ENCODE measurements at places on chromosomes 13 and 19. TPM values are rescaled to one million over a fixed set of nuclear protein-coding genes. Genes with fewer than 3 reads are reported as not detected.

DNA sequence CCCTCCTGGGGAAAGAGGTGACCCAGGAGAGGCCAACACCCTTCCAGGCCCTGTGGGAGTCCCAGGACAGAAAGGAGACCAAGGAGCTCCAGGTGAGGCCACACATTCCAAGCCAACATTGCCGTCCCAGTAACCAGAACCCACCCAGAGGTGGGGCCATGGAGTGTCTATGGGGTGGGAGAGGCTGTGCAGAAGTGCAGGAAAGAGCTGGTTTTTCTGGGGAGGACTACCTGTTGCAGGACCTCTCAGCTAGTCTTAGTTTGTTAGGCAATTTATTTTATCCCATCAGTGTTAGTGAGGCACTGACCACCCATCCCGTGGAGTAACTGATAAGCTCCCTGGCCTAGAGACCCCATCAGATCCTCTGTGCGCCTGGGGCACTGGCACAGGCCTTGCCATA, 66.1 kb downstream of the RAB20 start:
- no peak for DNase-seq
- H3K27ac ChIP-seq: no peak overlapping the region
- no peaks in the 10 kb centered on the region for H3K36me3 ChIP-seq
- peaks cover 11% of the 10 kb centered on the region for H3K4me1 ChIP-seq

VSIG10L gene
- total RNA-seq: 4.6 TPM

- H3K27ac ChIP-seq: no peak overlapping the region
- no peaks in the 10 kb centered on the region for H3K36me3 ChIP-seq
- H3K4me3 ChIP-seq: no peak overlapping the region
- H3K27me3 ChIP-seq: no peaks in the 10 kb centered on the region
- no peak for DNase-seq
- H3K4me1 ChIP-seq: peaks cover 5% of the 10 kb centered on the region
These were observed 186.2 kb downstream of the FOXO1 start for GRCh38 chr13:40480012-40480914.

- H3K4me1 ChIP-seq: no peaks in the 10 kb centered on the region
- DNase-seq: no peak
- H3K27ac ChIP-seq: no peak overlapping the region
- H3K36me3 ChIP-seq: no peaks in the 10 kb centered on the region
- no peaks in the 10 kb centered on the region for H3K27me3 ChIP-seq
- no peak overlapping the region for H3K4me3 ChIP-seq
These were observed 277.0 kb upstream of the PCDH20 start for GRCh38 chr13:61692691-61693090.

DNA sequence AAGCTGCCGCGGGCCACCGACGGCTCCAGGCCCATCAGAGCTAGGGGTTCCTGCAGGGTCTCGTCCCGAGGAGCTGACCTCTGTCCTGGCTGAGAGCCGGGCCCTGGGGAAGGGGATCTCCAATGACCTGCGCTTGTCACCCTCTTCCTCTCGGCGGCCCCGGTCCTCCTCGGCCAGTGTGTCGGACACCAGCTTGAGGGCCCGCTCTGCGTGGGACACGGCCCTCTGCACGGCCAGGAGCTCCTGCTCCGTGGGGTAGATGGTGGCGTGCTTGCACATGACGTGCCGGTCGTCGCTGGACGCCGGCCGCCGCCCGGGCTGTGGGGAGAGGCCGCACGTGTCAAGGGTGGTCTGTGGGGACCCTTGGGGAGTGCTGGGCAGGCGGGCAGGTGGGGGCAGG, 32.7 kb upstream of the MATK start:
- no peak for DNase-seq
- H3K27ac ChIP-seq: no peak overlapping the region
- no peaks in the 10 kb centered on the region for H3K4me1 ChIP-seq
- H3K4me3 ChIP-seq: no peak overlapping the region

DNA sequence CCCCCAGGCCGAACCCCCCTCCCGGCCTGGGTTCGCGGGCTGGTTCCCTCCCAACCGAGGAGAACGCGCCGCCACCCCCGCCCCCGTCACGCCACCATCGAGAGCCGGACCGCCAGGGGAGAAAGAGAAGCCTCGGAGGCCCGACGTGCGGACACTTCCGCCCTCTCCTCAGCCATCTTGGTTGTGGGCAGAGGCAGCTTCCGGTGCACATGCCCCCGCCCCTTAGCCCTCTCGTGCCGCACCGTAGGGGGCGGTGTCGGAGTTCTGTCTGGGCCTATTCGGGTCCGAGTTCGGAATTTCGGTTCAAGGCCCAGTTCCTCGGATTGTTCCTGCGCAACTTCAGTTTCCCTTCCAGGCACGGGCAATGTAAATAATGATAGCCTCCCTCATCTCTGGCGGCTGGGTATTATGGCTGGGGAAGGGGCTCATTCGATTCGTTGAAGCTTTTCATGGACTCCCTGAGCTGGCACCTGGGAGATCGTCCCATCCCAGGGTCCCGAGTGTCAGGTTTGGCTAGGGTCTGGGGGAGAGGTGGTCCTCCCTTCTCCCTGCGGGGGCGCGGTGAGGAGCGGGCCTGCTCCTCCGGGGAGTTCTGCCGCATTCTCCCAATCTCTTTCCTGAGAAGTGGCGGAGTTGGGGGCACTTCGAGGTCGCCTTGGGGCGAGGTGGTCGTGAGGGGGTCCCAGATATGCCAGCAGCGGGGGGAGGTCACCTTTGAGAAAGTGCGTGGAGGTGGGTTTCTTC, at the start of the genes IER2 and STX10:
Gene IER2, plus strand, starts transcription at position 225 of the 744 bp plus-strand sequence. CDS start 2,776 bp downstream, outside the sequence.
Gene STX10, minus strand, starts transcription at position 189 of the 744 bp plus-strand sequence. CDS start 202 bp downstream, outside the sequence.
- H3K36me3 ChIP-seq: peaks cover 12% of the 10 kb centered on the region
- H3K27me3 ChIP-seq: no peaks in the 10 kb centered on the region
- peak within 1 kb of the TSS; percentile 98 for H3K4me3 ChIP-seq

DNA sequence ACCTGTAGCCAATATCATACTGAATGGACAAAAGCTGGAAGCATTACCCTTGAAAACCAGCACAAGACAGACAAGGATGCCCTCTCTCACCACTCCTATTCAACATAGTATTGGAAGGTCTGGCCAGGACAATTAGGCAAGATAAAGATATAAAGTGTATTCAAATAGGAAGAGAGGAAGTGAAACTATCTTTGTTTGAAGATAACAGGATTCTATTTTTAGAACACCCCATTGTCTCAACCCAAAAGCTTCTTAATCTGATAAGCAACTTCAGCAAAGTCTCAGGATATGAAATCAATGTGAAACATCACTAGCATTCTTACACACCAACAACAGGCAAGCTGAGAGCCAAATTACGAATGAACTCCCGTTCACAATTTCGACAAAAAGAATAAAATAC, 17.8 kb upstream of the CCNA1 start:
- no peaks in the 10 kb centered on the region for H3K27me3 ChIP-seq
- no peak overlapping the region for H3K27ac ChIP-seq
- no peaks in the 10 kb centered on the region for H3K4me1 ChIP-seq
- no peaks in the 10 kb centered on the region for H3K36me3 ChIP-seq
- no peak for DNase-seq
- no peak overlapping the region for H3K4me3 ChIP-seq

DNA sequence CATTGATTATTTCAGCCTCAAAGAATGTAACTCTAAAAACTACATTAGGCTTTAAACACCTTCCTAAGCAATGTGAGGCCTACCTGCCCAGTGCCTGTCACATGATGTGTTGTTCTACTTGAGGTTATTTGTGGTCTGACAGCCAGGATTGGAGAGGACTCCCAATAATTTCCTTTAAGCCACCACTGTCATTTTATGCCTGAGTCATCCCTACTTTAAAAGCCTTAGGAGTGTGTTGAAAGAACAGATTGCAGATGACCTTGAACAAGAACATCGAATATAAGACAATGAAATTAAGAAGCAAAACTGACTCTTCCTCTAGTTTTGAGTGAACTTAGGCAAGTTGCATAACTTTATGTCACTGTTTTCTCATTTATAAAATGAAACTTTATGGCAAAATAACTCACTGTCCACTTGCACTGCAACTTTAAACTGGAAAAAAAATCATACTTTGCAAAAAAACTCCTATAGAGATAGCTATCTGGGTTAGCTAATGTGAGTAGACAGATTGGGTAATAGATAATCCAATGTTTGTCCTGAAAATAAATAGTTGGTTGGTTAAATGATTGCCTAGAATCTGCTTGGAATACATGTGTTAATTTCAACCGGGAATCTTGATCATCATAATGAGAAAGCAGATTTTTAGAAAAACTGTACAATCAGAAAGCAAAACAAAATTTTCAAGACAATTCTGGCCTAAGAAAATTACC, 361.2 kb downstream of the SUCLA2 start:
- no peaks in the 10 kb centered on the region for H3K36me3 ChIP-seq
- no peaks in the 10 kb centered on the region for H3K4me1 ChIP-seq
- H3K4me3 ChIP-seq: no peak overlapping the region
- no peak for DNase-seq

GRCh38 chr13:90803210-90803609, 544.3 kb upstream of the MIR17HG start:
- no peaks in the 10 kb centered on the region for H3K4me1 ChIP-seq
- no peak overlapping the region for H3K4me3 ChIP-seq
- no peaks in the 10 kb centered on the region for H3K36me3 ChIP-seq
- no peak for DNase-seq
- H3K27ac ChIP-seq: no peak overlapping the region

- no peak overlapping the region for H3K4me3 ChIP-seq
- H3K27me3 ChIP-seq: no peaks in the 10 kb centered on the region
- H3K4me1 ChIP-seq: peaks cover 5% of the 10 kb centered on the region
- no peak for DNase-seq
- no peaks in the 10 kb centered on the region for H3K36me3 ChIP-seq
These were observed 14.5 kb upstream of the ZBTB32 start for GRCh38 chr19:35689836-35690235.

DNA sequence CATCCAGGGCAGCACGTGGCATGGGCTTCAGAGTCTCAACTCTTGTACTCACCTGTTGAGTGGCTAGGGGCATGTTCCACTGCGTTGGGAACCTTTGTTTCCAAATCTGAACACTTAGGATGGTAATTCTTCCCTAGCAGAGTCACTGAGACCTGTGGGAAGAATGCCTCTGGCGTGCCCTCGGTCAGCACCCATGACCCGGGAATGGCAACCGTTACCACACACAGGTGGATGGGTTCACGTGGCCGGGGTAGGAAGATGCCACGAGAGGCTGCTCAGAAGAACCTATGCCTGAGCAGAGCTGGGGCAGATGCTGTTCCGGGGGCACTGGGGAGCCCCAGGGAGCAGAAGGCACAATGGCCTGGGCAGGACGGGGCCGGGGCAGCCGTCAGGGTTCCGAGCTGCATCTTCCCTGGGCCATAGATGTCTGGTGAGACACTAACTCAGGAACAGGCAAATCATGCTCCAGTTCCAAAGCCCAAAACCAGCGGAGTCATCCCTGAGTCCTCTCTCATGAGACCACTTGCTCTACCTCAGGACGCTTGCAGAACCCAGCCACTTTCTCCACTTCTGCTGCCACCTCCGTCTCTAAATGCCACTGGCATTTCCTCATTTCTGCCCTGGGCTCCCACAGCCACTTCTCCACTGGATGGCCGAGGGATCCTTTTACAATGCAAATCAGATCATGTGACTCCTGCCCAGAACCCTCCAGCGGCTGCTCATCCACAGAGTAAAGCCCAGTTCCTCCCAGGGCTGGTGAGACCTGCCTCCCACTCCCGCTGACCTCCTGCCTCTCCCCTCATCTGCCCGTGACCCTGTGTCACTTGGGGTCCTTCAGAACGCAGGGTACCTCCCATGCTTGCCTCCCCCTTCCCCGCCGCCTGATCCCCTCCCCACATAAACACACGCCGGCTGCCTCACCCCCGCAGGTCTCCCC, 36.7 kb downstream of the FAM124A start:
- no peak overlapping the region for H3K27ac ChIP-seq
- no peak for DNase-seq
- H3K36me3 ChIP-seq: no peaks in the 10 kb centered on the region
- H3K4me1 ChIP-seq: no peaks in the 10 kb centered on the region
- H3K27me3 ChIP-seq: no peaks in the 10 kb centered on the region

GRCh38 chr13:76350399-76350798, 535.8 kb downstream of the KCTD12 start:
- DNase-seq: no peak
- H3K27ac ChIP-seq: no peak overlapping the region
- H3K27me3 ChIP-seq: no peaks in the 10 kb centered on the region
- no peak overlapping the region for H3K4me3 ChIP-seq

PTH2 gene
- 9.5 TPM for total RNA-seq

HIF3A gene
- total RNA-seq: 0.98 TPM

GRCh38 chr19:38148337-38148736, 75.7 kb downstream of the DPF1 start:
- DNase-seq: no peak
- H3K36me3 ChIP-seq: no peaks in the 10 kb centered on the region
- H3K27ac ChIP-seq: no peak overlapping the region
- H3K4me1 ChIP-seq: no peaks in the 10 kb centered on the region
- H3K4me3 ChIP-seq: no peak overlapping the region
- H3K27me3 ChIP-seq: no peaks in the 10 kb centered on the region

DNA sequence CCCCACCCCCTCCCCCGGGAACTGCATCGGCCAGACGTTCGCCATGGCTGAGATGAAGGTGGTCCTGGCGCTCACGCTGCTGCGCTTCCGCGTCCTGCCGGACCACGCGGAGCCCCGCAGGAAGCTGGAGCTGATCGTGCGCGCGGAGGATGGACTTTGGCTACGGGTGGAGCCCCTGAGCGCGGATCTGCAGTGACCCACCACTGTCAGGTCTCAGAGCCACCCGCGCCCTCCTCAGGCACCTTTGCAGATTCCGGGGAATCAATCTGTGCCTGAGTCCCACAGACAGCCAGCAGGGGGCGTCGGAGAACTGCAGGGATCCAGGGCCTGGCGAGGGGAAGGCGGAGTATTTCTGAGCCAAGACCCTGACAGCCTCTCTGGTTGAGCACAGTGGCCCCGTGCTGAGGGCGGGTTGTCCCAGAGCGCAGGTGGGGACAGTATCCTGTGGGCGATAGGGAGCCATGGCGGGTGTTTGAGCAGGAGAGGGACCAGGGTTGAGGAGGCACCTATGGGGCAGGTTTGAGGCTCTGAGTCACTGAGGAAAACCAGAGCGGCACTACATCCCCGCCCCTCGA, 30.4 kb upstream of the CYP4F8 start:
- peak; percentile 67 for DNase-seq
- no peaks in the 10 kb centered on the region for H3K36me3 ChIP-seq
- peaks cover 13% of the 10 kb centered on the region for H3K27me3 ChIP-seq
- no peaks in the 10 kb centered on the region for H3K4me1 ChIP-seq

- no peaks in the 10 kb centered on the region for H3K4me1 ChIP-seq
- no peaks in the 10 kb centered on the region for H3K27me3 ChIP-seq
- no peaks in the 10 kb centered on the region for H3K36me3 ChIP-seq
- no peak overlapping the region for H3K27ac ChIP-seq
- no peak for DNase-seq
These were observed 797.7 kb upstream of the ARGLU1 start for GRCh38 chr13:107365466-107366215.

DNA sequence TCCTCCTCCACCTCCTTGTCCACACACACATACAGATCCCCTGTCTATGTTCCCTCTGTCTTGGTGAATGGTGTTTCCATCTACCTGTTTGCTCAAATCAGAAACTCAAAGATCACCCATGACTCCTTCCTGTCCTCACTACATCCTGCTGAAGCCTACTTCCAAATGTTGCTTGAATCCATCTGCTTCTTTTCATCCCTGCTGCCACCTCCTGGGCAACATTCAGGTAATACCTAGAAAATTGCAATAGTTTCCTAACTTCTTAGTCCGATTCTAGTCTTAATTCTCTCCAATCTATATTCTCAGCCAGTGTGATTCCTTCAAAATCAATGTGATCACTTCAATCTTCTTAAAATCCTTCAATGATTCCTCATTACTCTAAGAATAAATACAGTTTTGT, 155.5 kb upstream of the STARD13 start:
- no peak overlapping the region for H3K27ac ChIP-seq
- H3K27me3 ChIP-seq: no peaks in the 10 kb centered on the region
- no peaks in the 10 kb centered on the region for H3K36me3 ChIP-seq
- no peak overlapping the region for H3K4me3 ChIP-seq
- no peaks in the 10 kb centered on the region for H3K4me1 ChIP-seq
- DNase-seq: peak; percentile 15

All from HCT116 (cell line).